NCI-H2171 (cell line): ENCODE measurements at places on chromosomes 2 and 18.

GRCh38 chr2:64275174-64275466 lies 130.9 kb upstream of the PELI1 start:
- DNase-seq = no peak

DNA sequence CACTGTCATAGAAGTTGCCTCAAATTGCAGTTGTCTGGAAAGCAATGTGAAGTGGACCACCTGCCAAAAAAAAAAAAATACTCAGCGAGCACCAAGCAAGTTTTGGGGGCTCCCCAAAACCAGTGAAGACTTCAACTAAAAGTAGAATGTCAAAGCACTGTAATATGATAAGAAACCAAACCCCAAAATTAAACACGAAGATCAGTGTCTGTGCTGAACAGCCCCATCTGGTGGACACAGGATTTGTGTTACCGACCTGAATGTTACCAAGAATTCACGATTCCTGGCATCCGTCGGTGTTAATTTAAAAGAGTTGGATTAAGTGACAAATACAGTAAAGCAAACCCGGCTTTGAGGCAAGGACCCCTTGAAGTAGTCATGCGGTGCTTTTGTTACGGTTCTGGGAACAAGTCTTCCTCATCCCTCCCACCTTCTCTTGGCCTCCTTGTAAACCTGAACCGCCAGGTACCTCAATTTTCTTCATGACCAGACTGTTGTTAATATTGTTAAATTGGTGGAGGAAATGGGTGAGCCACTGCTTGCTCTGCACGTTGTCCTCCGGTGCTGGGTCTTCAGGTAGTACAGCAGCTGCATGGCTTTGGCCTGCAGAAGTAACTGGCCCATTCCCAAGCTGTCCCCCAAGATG lies 31.3 kb upstream of the SSB start:
- no peak for DNase-seq

GRCh38 chr2:226376516-226377180 lies 423.0 kb downstream of the IRS1 start:
- no peak for DNase-seq

DNA sequence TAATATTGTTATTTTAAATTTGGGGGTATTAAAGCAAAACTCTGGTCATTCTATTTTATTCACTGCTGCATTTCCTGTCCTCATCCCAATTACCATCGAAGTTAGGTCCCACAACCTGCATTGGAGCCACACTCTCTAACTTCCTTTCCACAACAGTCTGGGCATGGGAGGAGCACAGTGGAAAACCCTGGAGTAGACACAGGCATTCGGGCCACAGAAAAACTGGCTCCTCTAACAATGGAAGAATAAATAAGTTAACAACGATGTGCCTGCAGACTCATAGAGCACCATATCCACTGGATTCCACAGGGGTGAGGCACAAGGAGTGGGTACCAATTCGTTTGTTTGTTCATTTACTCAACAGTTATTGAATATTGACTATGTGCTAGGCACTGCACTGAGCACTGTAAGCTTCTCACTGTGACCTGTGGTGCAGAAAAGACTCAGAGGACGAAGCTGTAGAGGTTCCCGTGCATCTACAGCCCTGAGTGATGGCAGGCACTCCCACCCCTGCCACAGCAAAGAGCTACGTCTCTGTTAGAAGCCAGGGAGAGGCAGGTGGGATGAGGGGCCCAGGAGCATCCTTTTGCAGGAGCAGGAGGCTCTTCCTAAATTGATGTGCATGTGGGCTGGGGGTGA lies 154.2 kb upstream of the PGAP1 start:
- DNase-seq = no peak

- DNase-seq = no peak
Measured at GRCh38 chr18:24799720-24800119, 339.3 kb downstream of the HRH4 start.

GRCh38 chr2:16273111-16273510 lies 332.8 kb downstream of the MYCN start:
- DNase-seq = no peak

DNA sequence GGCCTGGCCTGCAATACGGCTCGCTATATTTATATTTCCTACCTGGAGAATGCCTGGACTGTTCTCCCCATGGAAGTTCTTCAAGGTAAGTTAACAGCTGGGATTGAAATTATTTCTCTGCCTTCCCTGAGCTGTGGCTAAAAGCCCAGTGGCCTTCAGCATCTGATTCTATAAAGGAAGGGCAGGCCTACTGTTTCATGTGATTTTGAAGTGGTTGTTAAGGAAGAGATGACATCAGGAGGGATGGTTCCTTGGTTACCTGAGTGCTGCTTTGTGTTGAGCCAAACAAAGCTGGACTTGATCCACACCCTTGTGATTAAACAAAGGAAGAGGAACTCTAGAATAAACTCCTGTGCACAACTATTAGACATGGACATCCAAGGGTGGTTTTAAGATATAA lies 61.6 kb downstream of the MFSD6 start:
- peak; percentile 77 for DNase-seq

DNA sequence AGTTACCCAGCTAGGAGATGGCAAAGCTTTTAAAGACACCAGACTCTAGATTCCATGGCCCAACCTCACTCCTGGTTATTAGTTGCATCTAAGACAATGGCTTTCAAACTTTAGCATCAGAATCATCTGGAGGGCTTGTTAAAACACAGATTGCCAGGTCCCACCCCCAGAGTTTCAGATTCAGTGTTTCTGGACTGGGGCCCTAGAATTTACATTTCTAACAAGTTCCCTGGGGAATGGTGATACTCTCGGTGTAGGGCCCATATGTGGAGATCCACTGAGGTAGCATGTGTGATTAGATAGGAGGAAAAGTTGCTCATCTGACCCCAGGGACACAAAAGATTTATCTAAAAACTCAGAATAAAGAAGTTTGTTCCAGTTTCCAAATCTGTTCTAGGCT lies 14.5 kb upstream of the TTR start:
- no peak for DNase-seq
